ENCODE measurements at places on chromosomes 16 and 17. TPM values are rescaled to one million over a fixed set of nuclear protein-coding genes. Genes with fewer than 3 reads are reported as not detected.

The NPTX1 gene
- total RNA-seq = 0.31 TPM

- H3K36me3 ChIP-seq = peaks cover 18% of the 10 kb centered on the region
- no peak for DNase-seq
- no peak overlapping the region for H3K27ac ChIP-seq
- H3K4me3 ChIP-seq = no peak overlapping the region
Observed at GRCh38 chr16:87339086-87339723, 22.0 kb upstream of the C16orf95 start.

DNA sequence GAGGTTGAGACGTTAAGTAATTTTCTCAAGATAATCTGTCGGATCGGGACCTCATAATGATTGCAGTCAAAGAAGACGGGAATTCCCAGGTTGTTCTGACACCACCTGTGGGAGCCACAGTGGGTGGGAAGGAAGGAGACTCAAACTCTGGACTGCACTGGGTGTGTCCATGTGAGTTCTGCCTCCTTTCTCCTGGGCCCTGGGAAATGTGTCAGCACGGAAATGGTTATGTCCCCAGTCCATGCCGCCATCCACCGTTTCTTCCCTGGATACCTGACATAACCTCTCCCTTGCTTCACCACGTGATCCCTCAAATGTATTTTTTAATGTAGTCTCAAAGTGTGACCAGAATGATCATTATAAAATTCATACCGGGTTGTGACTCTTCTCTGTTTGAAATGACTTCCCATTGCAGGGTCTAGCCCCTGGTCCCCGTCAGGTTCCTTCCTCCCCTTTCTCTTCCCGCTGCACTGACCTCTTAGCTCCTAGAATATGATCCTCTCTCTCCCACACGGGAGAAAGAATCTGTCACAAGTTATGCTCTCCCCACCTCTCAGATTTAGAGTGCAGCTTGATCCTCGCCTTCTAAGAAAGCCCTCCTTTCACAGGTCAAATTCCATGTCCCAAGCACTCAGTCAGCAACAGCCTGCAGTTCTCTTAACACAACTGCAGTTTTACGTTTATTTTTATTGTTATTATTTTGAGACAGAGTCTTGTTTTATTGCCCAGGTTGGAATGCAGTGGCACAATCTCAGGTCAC is 820.0 kb upstream of the EEF2KMT start:
- H3K27me3 ChIP-seq = no peaks in the 10 kb centered on the region
- no peaks in the 10 kb centered on the region for H3K4me1 ChIP-seq
- no peak overlapping the region for H3K4me3 ChIP-seq
- no peak overlapping the region for H3K27ac ChIP-seq
- peak; percentile 64 for DNase-seq
- no peaks in the 10 kb centered on the region for H3K36me3 ChIP-seq

GRCh38 chr17:382644-383533 is 30.3 kb upstream of the RPH3AL start:
- H3K27ac ChIP-seq = no peak overlapping the region
- peaks cover 4% of the 10 kb centered on the region for H3K4me1 ChIP-seq
- no peaks in the 10 kb centered on the region for H3K27me3 ChIP-seq
- H3K36me3 ChIP-seq = no peaks in the 10 kb centered on the region

DNA sequence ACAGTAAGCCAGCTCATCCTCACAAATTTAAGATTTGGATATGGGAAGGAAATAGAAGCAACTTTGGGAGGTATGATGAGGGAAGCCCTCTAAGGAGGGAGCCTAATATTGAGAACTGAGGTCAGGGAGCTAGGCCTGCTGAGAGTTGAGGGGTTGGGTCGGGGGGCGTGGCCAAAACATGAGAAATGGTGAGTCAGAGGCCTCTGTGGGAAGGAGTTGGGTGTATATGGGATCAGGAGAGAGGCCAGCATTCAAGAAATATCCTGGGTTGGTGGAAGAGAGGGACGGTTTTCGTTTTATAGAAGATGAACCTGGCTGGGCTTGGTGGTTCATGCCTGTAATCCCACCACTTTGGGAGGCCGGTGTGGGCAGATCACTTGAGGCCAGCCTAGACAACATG is 48.4 kb downstream of the CLEC16A start:
- no peak overlapping the region for H3K4me3 ChIP-seq
- H3K27ac ChIP-seq = no peak overlapping the region
- H3K27me3 ChIP-seq = no peaks in the 10 kb centered on the region
- peaks cover 6% of the 10 kb centered on the region for H3K36me3 ChIP-seq

DNA sequence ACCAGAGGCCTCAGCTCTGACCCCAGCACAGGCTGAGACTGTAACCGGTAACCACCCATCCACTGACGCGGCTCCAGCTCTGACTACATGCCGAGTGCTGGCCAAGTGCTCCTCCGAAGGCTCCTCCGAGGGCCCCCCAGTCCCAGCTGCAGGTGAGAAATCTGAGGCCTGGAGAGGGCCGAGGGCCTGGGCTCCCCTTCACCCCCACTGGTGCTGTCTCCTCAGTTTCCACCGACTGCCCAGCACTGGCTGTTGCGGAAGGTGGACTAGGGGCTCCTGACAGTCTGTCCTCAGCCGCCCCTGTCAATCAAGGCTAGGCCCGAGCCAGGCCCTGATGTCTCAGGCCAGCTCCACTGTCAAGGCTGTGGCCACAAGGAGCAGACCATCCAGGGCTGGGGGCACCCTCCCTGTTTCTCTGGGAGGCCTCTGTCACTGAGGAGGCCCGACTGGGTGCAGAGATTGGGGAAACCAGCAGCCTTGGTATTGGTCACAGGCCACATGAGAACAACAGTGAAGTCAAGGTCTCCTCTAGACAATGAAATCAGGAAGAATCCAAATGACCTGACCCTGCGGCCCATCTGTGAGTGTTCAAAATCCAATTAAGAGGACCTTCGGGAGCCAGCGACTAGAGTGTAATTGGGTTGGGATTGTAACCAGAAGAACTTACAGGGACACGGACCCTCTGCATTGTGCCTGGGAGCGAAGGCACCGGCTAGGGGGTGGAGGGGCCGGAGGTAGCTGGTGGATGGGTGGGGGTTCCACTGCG is 5.1 kb downstream of the TMEM235 start:
- peaks cover 2% of the 10 kb centered on the region for H3K27me3 ChIP-seq
- H3K27ac ChIP-seq = no peak overlapping the region
- no peaks in the 10 kb centered on the region for H3K36me3 ChIP-seq
- DNase-seq = no peak

GRCh38 chr16:85114909-85115567 is 2.8 kb upstream of the CIBAR2 start:
- H3K27me3 ChIP-seq = no peaks in the 10 kb centered on the region
- DNase-seq = peak; percentile 95
- no peak overlapping the region for H3K27ac ChIP-seq
- no peaks in the 10 kb centered on the region for H3K36me3 ChIP-seq

GRCh38 chr17:27990100-27990499 is 52.4 kb upstream of the NLK start:
- peaks cover under 1% of the 10 kb centered on the region for H3K4me1 ChIP-seq
- no peaks in the 10 kb centered on the region for H3K27me3 ChIP-seq
- H3K27ac ChIP-seq = no peak overlapping the region
- DNase-seq = no peak

DNA sequence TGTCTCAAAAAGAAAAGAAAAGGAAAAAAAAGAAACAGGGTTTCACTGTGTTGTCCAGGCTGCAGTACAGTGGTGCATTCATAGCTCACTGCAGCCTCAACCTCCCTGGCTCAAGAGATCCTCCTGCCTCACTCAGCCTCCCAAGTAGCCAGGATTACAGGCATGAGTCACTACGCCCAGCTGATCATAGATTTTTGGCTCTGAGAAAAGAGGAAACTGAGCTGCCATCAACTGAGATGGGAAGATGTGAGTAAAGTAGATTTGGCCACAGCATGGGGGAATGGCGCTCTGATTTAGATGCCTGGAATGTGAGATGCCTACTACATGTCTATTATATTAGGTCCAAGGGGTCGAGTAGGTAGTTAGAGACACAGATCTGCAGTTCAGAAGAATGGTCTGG is 5.9 kb upstream of the NAGS start:
- peaks cover 10% of the 10 kb centered on the region for H3K4me1 ChIP-seq
- no peak overlapping the region for H3K27ac ChIP-seq
- DNase-seq = no peak
- peaks cover 2% of the 10 kb centered on the region for H3K27me3 ChIP-seq
- no peak overlapping the region for H3K4me3 ChIP-seq

DNA sequence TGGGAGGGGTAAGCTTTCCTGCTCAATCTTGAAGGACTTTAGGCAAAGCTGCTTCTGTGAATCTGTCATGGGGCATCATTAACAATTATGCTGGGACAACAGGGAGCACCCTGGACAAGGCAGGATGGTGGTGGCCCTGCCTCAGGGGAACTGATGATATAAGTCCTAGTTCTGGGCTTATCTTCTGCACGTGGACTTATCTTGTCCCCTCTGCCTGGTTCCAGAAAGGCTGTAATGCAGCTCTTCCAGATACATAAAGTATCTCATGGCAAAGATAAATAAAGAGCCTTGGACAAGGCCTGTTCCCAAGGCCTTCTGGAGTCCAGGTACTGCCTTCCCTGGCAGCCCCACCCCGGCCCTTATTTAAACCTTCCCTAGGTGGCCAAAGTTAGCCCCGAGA is 6.0 kb upstream of the ZNF385C start:
- no peak for DNase-seq
- peaks cover 3% of the 10 kb centered on the region for H3K36me3 ChIP-seq

DNA sequence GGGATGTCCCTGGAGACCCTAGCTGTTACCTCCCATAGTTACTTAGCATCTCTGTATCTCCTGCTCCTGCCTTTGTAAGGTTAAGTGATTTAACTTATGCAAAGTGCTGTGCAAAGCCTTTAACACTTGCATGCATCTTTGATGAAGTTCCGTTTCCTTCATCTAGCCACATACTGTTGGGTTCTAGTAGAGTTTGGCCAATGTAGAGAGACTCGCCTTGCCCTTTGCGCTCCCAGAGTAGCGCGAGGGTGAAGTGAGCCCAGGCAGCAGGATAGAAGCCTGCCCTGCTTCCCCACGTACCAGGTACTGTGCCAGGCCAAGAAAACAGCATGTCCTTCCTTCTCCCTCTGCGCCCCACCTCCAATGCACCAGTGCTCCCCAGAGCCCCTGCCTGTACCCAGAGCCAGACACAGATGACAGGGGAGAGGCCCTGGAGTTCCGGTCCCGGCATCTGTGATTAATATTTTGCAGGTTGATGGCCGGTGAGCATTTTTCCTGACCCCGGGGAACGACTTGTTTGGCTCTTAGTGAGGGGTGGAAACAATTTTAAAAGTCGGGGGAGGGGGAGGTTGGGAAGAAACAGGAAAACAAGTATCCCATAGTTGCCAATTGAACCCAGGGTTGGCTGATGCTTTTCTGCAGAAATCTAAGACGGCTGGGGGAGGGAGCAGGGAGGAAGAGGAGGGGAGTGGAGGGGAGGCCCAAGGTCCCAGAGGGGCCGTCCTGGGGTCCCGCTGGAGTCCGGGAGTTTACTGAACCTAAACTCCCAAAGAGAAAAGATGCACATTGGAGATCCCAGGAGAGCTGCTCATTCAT is 13.1 kb upstream of the CDC42EP4 start:
- no peaks in the 10 kb centered on the region for H3K4me1 ChIP-seq
- no peak overlapping the region for H3K27ac ChIP-seq
- H3K27me3 ChIP-seq = no peaks in the 10 kb centered on the region
- H3K36me3 ChIP-seq = no peaks in the 10 kb centered on the region

- H3K36me3 ChIP-seq = no peaks in the 10 kb centered on the region
- H3K27ac ChIP-seq = no peak overlapping the region
- H3K4me3 ChIP-seq = no peak overlapping the region
- H3K27me3 ChIP-seq = no peaks in the 10 kb centered on the region
- no peak for DNase-seq
- H3K4me1 ChIP-seq = no peaks in the 10 kb centered on the region
Observed at GRCh38 chr16:12682432-12683165, 121.1 kb downstream of the CPPED1 start.

DNA sequence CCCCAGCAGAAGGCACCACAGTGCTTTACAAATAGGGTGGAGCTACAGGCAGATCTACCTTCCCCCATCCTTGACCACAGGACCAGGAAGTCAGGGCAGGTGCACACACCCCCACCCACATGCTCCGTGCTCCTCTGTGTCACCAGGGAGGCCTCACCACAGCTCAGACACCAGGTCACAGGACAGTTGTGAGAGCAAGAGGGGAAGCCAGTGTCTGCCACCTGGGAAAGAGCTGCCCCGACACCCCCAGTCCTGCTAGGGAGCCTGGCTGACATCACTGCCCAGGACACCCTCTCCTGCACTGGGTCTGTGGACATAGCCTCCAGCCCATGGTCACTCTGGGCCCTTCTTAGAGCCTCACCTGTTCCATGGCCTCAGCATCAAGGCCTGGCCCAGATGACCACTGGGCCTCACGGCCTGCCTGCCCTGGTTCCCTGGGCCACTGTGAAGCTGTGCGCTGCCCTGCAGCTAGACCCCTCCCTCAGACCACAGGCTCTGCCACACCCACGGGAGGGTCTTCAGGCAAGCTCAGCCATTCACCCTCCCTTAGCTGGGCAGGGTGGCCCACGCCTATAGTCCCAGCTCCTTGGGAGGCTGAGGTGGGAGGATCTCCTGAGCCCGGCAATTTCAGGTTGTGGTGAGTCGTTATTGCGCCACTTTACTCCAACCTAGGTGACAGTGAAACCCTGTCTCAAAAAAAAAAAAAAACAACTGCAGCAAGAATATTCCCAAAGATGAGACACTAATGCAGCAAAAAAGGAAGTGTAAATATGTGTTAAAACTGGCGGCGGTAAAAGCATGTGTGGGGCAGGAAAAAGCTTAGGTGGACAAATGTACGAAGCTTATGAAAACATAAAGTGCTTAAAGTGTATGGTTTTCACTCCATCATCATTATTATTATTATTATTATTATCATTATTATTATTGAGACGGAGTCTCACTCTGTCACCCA is 14.2 kb downstream of the POLR3K start:
- H3K4me1 ChIP-seq = no peaks in the 10 kb centered on the region
- no peaks in the 10 kb centered on the region for H3K27me3 ChIP-seq
- peak; percentile 29 for DNase-seq
- H3K36me3 ChIP-seq = no peaks in the 10 kb centered on the region
- no peak overlapping the region for H3K27ac ChIP-seq

DNA sequence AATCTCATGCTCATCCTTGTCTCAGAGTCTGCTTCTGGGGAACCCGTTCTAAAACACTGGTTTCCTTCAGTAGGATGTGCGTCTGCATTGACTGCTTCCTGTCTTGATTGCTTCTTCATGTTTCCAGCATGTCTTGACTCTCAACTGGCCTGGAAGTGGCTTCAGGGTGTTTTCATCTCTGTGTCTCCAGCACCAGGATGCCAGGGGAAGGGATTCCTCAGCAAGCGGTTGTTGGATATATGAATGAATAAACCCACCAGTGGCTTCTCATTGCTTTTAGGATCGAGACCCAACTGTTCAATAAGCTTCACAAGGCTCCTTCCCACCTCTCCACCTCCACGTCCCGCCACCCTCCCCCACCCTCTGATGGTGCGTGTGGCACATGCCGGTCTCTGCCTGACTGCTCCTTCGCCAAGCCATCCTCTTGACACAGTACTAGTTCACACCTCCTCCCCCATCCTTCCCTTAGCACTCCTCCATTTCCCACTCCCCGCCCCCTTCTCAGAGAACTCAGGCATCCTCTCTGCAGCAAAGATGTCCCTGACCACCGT is 14.1 kb upstream of the TNS4 start:
- no peaks in the 10 kb centered on the region for H3K36me3 ChIP-seq
- no peak for DNase-seq
- no peak overlapping the region for H3K27ac ChIP-seq
- H3K4me1 ChIP-seq = no peaks in the 10 kb centered on the region
- no peak overlapping the region for H3K4me3 ChIP-seq

Data from kidney (tissue), 22 donors.